ENCODE measurements at places on chromosomes 5 and 9. TPM values are rescaled to one million over a fixed set of nuclear protein-coding genes. Genes with fewer than 3 reads are reported as not detected.

GRCh38 chr9:72755836-72756235 is 197.0 kb downstream of the ALDH1A1 start:
- H3K36me3 ChIP-seq, result no peaks in the 10 kb centered on the region
- no peak overlapping the region for H3K27ac ChIP-seq
- H3K4me1 ChIP-seq, result no peaks in the 10 kb centered on the region
- H3K27me3 ChIP-seq, result no peaks in the 10 kb centered on the region
- H3K4me3 ChIP-seq, result no peak overlapping the region

- no peaks in the 10 kb centered on the region for H3K36me3 ChIP-seq
- H3K4me3 ChIP-seq, result peak overlapping the region; percentile 79
- H3K4me1 ChIP-seq, result peaks cover 21% of the 10 kb centered on the region
Observed at GRCh38 chr9:88388886-88389605, 802 bp downstream of the SPIN1 start.

LURAP1L gene
- total RNA-seq, result 26.1 TPM

C5orf52 gene
- total RNA-seq, result not detected

DNA sequence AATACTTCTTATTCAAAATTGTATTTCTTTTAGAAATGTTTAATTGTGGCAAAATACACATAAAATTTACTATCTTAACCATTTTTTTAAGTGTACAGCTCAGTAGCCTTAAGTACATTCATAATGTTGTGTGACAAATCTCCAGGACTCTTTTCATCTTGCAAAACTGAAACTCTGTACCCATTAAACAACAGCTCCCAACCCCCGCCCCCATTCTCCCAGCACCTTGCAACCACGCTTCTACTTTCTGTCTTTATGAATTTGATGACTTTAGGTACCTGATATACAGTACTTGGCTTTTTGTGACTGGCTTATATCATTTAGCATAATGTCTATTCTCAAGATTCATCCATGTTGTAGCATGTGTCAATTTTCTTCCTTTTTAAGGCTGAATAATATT is 2.8 kb upstream of the IL5 start:
- H3K4me1 ChIP-seq, result no peaks in the 10 kb centered on the region
- no peaks in the 10 kb centered on the region for H3K27me3 ChIP-seq
- H3K4me3 ChIP-seq, result no peak overlapping the region
- H3K36me3 ChIP-seq, result no peaks in the 10 kb centered on the region

FOXD4L4 gene
- 0.75 TPM for total RNA-seq

- peak overlapping the region; percentile 18 for H3K27ac ChIP-seq
- H3K4me1 ChIP-seq, result no peaks in the 10 kb centered on the region
- peak; percentile 34 for DNase-seq
- no peak overlapping the region for H3K4me3 ChIP-seq
- no peaks in the 10 kb centered on the region for H3K36me3 ChIP-seq
- no peaks in the 10 kb centered on the region for H3K27me3 ChIP-seq
Observed at GRCh38 chr9:92961627-92962302, 14.4 kb downstream of the FGD3 start.

DNA sequence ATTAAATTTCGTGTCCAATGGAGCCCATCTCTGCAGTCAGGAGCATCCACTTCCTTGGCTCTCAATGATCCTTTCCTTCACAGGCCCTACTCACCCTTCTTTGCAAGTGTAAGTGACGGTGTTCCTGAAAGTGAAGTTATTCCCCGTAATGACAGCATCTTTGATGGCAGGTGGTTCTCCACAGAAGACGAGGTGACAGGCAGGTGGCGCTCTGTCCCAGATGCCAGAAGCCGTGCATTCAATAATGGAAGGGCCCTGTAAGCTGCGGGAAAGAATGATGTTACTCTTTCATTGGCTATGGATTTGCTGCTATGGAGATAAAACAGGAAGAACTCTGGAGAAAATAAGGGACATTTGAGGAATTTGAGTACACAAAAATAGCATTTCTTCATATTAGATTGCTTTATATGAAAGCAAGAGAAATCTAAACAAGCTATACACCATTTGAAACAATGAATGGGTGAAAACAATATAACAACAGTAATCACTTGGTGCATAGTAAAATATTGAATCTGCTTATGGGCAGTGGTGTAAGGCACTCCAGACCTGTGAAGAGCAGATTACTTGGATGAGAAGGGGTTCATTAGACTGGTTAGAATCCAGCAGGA is 89.9 kb upstream of the TXNDC8 start:
- no peak overlapping the region for H3K27ac ChIP-seq
- H3K27me3 ChIP-seq, result no peaks in the 10 kb centered on the region
- DNase-seq, result peak; percentile 69
- no peaks in the 10 kb centered on the region for H3K36me3 ChIP-seq
- no peaks in the 10 kb centered on the region for H3K4me1 ChIP-seq

MED10 gene
- 25.1 TPM for total RNA-seq

CTXN3 gene
- total RNA-seq, result not detected

DNA sequence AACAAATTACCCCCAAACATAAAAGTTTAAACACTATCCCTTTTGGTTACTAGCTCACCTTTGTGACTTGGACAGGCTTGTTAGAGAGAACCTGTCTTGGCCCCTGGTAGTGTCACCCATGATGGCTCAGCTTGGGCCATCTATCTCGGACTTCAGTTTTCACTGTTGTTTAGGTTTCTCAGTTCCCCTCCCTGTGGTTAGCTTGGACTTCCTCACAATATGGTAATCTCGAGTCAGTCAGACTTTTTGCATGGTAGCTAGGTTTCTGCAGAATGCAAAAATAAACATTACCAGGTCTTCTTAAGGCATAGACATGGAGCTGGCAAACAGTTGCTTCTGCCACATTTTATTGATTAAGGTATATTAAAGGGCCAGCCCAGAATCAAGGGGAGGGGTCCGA is 324.3 kb upstream of the RORB start:
- no peaks in the 10 kb centered on the region for H3K4me1 ChIP-seq
- DNase-seq, result no peak
- H3K36me3 ChIP-seq, result no peaks in the 10 kb centered on the region
- no peak overlapping the region for H3K27ac ChIP-seq

DNA sequence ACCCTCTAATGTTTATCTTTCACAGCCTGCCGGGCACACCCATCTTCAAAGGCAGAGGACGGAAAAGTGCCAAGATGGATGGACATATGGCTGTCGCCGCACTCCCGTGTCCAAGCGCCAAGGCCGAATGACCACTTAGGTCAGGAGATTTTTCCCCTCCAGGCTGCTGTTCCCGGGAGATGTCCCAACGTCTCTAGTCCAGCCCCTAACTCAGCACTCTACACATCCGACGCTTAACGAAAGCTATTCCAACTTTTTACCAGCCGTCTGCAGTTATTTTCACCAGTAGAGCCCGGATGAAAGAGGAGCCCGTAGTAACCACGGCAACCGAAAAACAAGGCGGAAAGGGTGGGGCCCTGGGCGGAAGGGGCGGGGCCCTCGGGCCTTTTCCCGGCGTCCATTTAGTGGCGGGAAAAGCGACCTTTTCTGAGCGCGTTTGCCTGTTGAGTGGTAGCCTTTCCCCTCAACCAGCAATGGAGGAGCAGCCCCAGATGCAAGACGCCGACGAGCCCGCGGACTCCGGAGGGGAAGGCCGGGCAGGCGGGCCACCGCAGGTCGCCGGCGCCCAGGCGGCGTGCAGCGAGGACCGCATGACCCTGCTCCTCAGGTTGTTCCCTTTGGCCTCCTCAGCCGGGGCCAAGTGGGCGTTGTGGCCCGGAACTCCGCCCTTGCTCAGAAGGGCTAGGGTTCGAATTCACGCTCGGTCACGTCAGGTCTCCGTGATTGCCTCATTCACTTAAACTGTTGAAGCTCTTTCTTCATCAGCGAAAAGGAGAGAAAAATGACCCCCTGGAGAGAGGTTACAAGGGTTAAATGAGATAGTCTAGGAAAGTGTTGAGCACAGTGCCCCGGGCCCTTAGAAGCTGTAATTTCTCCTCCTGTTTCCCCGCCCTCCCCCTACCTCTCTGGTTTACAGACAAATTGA is at the start of gene CENPH:
Gene CENPH (plus strand): TSS at position 422 of the 925 bp plus-strand sequence. CDS start 52 bp downstream, at position 474.
- peak within 1 kb of the TSS; percentile 94 for H3K4me3 ChIP-seq
- peak within 1 kb of the TSS; percentile 87 for H3K27ac ChIP-seq
- H3K36me3 ChIP-seq, result no peaks in the 10 kb centered on the region
- no peaks in the 10 kb centered on the region for H3K27me3 ChIP-seq
- H3K4me1 ChIP-seq, result peaks cover 8% of the 10 kb centered on the region
- DNase-seq, result peak; percentile 93

- DNase-seq, result no peak
- H3K27me3 ChIP-seq, result no peaks in the 10 kb centered on the region
- no peak overlapping the region for H3K27ac ChIP-seq
- H3K36me3 ChIP-seq, result no peaks in the 10 kb centered on the region
- H3K4me3 ChIP-seq, result no peak overlapping the region
- peaks cover 36% of the 10 kb centered on the region for H3K4me1 ChIP-seq
Observed at GRCh38 chr9:127796225-127796813, 6.4 kb upstream of the FPGS start.

DNA sequence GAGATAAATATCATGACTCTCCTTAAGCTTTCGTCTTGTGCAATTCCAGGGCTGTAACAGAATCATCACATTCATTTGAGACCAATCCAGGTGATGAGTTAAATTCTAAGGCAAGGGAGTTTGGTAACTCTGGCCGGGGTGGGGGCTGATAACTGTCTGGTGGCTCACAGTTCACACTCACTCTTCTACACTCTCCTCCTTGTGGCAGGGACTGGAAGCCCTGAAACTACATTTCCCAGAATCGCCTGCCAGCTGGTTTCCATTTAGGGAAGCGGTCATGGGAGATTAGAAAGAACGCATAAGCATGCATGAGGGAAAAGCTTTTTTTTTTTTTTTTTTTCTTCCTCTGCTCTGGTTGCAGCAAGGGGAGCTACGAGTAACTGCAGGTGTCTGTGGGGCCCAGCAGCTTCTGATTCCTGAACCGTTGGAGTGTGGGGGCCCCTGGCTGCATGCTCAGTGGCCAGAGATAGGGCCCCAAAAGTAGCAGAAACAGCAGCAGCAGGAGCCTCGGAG is 154.8 kb upstream of the TBC1D2 start:
- DNase-seq, result no peak
- H3K27ac ChIP-seq, result no peak overlapping the region
- no peak overlapping the region for H3K4me3 ChIP-seq
- H3K27me3 ChIP-seq, result no peaks in the 10 kb centered on the region

B4GALT1 gene
- 77.8 TPM for total RNA-seq

DNA sequence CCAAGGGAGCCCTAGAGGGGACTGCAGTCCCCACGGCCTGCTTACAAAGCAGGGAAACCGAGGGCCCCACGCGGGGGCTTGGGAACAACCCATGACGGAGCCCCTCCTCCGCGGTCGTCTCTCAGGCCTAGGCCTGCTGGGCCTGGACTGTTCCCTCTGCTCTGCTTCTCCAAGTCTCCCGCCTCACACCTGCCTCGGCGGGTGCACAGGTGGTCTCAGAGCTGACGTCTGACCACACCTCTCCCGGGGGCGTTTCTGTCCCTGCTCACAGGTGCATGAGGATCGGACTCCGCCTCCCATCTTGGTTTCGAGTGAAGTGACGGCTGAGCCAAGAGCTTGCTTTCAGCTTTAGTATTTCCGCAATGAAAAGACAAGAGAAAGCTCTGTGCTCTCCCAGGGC is 72.1 kb downstream of the MRPL36 start:
- no peak overlapping the region for H3K27ac ChIP-seq
- peaks cover 5% of the 10 kb centered on the region for H3K27me3 ChIP-seq
- no peaks in the 10 kb centered on the region for H3K36me3 ChIP-seq
- H3K4me3 ChIP-seq, result no peak overlapping the region
- no peaks in the 10 kb centered on the region for H3K4me1 ChIP-seq

DNA sequence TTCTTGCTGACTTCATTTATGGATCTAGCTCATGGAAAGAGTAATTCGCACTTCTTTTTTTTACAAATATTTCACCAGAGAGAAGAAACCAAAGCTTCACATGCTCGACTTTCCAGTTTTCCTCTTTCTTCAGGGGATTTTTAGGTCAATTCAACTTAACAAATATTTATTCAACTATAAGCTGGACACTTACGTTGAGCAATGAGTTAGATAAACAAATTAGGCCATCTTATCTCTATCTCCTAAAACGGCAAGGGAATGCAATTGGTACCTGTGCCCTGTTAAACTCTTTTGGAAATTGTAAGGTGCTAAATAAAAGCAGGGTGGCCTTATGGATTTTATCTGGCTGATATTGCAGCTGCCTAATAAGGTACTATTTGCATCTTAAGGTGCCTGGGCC is 145.1 kb upstream of the RAI14 start:
- no peaks in the 10 kb centered on the region for H3K36me3 ChIP-seq
- DNase-seq, result no peak
- H3K27ac ChIP-seq, result no peak overlapping the region
- H3K4me1 ChIP-seq, result peaks cover 18% of the 10 kb centered on the region
- H3K27me3 ChIP-seq, result no peaks in the 10 kb centered on the region

DNA sequence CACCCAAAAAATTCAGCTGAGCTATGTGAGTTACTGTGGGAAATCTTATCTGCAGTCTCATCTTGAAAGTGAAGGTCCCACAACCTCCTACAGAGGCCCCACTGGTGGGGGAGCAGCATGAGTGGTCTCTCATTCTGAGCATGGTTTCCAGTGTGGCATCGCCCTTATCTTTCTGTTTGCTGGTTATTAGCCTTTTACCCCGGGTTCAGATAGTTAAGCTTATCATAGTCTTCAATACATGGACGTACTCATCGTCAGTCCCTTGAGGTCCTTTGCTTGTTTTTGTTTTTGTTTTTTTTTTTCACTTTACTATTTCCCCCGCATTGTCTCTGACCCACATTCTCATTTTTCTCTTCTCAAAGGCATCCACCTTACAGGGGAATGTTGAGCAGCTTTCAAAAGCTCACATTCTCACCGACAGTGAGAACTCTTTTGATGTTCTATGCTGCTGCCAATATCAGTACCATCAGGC is 7.7 kb upstream of the HAVCR2 start:
- no peaks in the 10 kb centered on the region for H3K27me3 ChIP-seq
- DNase-seq, result no peak
- H3K27ac ChIP-seq, result no peak overlapping the region
- no peaks in the 10 kb centered on the region for H3K4me1 ChIP-seq

DNA sequence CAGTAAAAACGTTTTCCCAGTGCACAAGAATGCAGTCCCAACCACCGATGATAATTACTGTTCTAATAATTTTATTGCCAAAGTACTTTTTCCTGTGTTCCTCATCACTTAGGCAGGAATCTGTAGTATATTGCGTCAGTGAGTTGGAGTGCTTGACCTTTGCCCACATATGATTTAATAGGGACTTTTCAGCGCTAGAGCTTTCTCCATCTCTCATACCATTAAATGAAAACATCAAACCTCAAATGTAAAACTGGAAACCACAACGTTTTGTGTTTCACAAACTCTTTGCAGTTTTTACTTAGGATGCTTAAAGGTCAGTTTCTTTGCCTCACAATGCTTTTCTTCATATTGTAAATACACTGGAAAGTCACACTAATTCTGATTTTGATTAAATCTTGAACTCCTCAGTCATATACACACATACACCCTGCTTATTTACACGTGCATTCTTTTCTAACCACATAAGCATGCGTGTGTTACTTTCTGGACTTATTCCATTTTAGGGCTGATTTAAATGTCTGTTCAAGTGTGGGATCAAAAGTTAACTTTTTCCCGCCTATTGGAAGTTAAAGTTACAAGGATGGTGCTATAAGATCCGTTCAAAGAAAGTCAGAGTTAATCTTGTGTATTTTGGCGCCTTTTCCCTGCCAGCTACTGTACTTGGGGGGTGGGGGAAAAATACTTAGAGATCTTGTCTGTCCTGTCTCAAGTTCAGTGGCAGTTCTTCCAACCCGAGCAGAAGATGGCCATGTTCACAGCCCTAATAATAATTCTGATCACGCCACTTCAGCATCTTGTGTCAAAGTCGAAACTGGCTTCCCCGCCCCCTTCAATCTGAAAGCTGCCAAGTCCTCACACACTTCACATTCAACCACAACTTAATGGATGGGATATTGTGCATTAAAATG is 6.6 kb upstream of the NFIB start:
- peaks cover 31% of the 10 kb centered on the region for H3K4me1 ChIP-seq
- peak overlapping the region; percentile 95 for H3K27ac ChIP-seq
- no peaks in the 10 kb centered on the region for H3K36me3 ChIP-seq

- no peak for DNase-seq
- H3K27ac ChIP-seq, result no peak overlapping the region
- H3K27me3 ChIP-seq, result no peaks in the 10 kb centered on the region
- H3K36me3 ChIP-seq, result no peaks in the 10 kb centered on the region
Observed at GRCh38 chr5:763397-763796, 21.1 kb downstream of the ZDHHC11B start.
